ENCODE measurements at places on chromosomes 16 and 17. TPM values are rescaled to one million over a fixed set of nuclear protein-coding genes. Genes with fewer than 3 reads are reported as not detected.

TTLL6 gene
- total RNA-seq: 0.57 TPM

SOX15 gene
- 0.18 TPM for total RNA-seq

RHBDF1 gene
- 41.6 TPM for total RNA-seq

ETV4 gene
- 1.3 TPM for total RNA-seq

CACNA1G gene
- total RNA-seq: under 0.01 TPM

KRTAP2-4 gene
- total RNA-seq: not detected

SEC14L5 gene
- 0.28 TPM for total RNA-seq

KRTAP9-8 gene
- not detected for total RNA-seq

GFAP gene
- total RNA-seq: 0.14 TPM

TPSG1 gene
- not detected for total RNA-seq

Data from smooth muscle cell of bladder (primary cell).